CD4-positive, alpha-beta T cell treated with Interleukin-17A for 1 hour (primary cell): ENCODE measurements at places on chromosomes 13 and 19.

GRCh38 chr13:79070343-79070974, 335.6 kb downstream of the RBM26 start:
- DNase-seq: no peak

DNA sequence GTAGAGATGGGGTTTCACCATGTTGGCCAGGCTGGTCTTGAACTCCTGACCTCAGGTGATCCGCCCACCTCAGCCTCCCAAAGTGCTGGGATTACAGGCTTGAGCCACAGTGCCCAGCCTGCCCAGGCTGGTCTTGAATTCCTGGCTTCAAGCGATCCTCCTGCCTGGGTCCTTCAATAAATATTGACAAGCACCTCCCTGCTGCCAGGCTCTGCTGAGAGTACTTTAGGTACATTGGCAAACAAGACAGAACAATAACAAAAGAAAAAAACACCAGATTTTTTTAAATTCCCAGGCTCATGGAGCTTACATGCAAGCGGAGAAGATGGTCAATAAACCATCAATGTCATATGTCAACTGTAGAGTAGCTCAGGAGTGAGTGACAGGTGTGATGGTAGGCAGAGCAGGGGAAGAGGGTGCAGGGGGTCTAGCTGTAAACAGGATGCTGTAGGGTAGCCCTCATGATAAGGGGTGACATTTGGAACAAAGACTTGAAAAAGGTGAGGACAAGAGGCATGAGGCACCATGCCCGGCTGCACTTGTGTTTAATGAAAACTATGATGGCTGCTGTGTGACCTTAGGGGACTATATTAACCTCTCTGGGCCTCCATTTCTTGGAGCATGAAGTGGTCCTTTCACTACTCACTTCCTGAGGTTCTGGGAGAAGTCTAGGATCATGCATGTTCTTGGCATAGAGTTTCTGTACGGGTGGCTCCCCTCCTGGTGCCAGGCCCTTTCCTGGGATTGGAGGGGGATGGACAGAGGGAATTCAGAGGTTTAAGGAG, 19.6 kb downstream of the SULT2B1 start:
- DNase-seq: no peak

GRCh38 chr13:57846600-57847173, 215.1 kb downstream of the PCDH17 start:
- no peak for DNase-seq

- no peak for DNase-seq
Measured at GRCh38 chr19:4547303-4548237, 7.7 kb upstream of the LRG1 start.

DNA sequence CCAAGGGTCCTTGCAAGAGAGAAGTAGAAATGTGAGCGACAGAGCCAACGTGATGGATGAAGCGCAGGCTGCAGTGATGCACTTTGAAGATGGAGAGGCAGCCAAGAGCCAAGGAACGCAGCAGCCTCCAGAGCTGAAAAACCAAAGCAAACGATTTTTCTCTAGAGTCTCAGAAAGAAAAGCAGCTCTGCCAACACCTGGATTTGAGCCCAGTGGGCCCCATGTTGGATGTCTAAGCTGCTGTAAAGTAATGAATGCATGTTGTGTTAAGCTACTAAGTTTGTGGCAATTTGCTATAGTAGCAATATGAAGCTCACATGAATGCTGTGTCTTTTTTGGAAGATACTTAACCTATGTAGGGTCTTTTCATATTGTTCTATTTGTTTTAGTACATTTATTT, 894.3 kb downstream of the EFNB2 start:
- DNase-seq: no peak

DNA sequence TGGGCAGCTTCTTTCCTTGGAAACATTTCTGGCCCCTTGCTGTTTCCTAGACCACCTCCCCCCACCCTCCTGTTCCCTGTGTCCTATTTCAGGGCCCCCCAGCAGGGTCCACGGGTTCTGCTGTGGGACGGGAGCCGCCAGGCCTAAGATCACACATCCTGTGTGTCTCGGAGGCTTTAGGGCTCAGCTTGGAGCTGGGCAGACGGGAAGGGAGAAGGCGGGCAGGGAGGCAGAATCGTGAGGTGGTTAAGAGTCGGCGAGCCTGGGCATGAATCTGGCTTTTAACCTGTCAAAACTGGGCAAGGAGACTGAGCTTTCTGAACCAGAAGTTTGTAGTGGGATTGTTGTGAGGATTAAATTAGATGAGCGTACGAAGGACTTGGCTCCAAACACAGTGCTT, 4.8 kb downstream of the KCNC3 start:
- DNase-seq: no peak

- no peak for DNase-seq
Measured at GRCh38 chr13:114259374-114259773, 22.0 kb upstream of the UPF3A start.

- DNase-seq: no peak
Measured at GRCh38 chr13:64867856-64868255, 2362.3 kb downstream of the PCDH9 start.

- no peak for DNase-seq
Measured at GRCh38 chr19:27865927-27866777, 1346.8 kb downstream of the UQCRFS1 start.
